ENCODE measurements at places on chromosomes 13 and 19.
A peak's percentile ranks its signal among the peaks of the same experiment; 100 is the strongest.

GRCh38 chr19:30476997-30477396 lies 104.8 kb downstream of the ZNF536 start:
- DNase-seq: no peak

DNA sequence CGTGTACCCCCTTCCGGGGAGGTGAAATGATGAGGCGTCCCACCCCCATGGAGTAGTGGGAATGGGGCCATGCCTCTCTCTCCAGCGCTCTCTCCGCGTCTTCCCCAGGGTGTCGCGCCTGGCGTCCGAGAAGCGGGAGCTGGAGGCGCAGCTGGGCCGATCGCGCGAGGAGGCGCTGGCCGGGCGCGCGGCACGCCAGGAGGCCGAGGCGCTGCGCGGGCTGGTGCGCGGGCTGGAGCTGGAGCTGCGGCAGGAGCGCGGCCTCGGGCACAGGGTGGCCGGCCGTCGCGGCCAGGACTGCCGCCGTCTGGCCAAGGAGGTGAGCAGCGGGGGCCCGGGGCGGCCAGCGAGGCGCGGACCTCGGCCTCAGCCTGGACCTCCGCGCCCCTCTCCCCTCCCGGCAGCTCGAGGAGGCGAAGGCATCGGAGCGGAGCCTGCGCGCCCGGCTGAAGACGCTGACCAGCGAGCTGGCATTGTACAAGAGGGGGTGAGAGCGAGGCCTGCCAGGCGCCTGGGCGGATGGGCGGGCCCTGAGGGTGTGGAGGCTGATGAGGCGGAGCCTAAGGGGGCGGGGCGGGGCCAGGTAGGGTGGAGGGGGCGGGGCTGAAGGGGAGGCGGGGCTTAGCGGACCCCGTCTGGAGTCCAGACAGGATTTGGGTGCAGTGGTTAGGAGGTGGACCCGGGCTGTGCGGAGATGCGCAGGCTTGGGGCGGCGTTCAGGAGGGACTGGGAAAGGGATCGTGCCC lies 7.7 kb downstream of the PGLYRP1 start:
- peak; percentile 18 for DNase-seq

GRCh38 chr13:27607125-27607524 lies 13.2 kb downstream of the LNX2 start:
- DNase-seq: peak; percentile 76

GRCh38 chr13:77222000-77222690 lies 104.7 kb downstream of the MYCBP2 start:
- no peak for DNase-seq

DNA sequence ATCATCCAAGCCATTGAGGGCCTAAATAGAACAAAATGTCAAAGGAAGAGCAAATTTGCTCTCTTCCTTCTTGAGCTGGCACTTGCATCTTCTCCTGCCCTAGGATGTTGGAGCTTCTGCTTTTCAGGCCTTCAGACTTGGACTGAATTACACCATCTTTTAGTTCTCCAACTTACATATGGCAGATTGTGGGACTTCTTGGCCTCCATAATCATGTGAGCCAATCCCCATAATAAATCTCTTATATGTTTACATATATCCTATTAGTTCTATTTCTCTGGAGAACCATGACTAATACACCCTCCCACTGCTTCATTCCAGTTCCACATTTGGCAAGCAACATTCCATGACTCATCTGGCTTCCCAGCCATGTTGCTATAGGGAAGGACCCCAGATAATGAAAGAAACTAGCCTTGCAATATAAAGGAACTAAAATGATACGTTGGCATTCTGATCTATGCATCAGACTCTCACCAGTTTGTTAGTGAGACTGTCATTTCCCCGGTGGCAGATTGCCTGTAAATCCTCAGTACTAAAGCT lies 11.0 kb upstream of the ACOD1 start:
- peak; percentile 93 for DNase-seq

GRCh38 chr19:23241419-23241818 lies 8.8 kb downstream of the ZNF724 start:
- DNase-seq: no peak

GRCh38 chr13:27194895-27195764 lies 23.5 kb upstream of the USP12 start:
- DNase-seq: peak; percentile 81

- no peak for DNase-seq
These were observed 9.4 kb downstream of the NLRP7 start for GRCh38 chr19:54937926-54938325.

- DNase-seq: no peak
These were observed 31.8 kb upstream of the ADGRE5 start for GRCh38 chr19:14349426-14349825.

DNA sequence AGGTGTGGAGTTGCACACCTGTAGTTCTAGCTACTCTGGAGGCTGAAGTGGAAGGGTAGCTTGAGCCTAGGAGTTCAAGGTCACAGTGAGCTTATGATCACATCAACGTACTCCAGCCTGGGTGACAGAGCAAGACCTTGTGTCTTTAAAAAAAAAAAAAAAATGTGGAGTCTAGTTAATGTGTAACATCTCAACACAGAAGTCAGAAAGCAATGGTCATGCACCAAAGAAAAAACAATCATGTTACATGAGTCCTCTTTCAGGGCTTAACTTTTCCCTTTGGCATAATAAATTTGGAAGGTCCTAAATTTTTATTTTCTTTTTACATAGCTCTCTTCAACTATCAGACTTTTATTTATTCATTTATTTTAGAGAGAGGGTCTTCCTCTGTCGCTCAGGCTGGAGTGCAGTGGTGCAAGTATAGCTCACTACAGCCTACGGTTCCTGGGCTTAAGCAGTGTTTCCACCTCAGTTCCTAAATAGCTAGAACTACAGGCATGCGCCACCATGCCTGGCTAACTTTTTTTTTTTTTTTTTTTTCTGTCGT lies 22.3 kb downstream of the SETDB2 start:
- no peak for DNase-seq

DNA sequence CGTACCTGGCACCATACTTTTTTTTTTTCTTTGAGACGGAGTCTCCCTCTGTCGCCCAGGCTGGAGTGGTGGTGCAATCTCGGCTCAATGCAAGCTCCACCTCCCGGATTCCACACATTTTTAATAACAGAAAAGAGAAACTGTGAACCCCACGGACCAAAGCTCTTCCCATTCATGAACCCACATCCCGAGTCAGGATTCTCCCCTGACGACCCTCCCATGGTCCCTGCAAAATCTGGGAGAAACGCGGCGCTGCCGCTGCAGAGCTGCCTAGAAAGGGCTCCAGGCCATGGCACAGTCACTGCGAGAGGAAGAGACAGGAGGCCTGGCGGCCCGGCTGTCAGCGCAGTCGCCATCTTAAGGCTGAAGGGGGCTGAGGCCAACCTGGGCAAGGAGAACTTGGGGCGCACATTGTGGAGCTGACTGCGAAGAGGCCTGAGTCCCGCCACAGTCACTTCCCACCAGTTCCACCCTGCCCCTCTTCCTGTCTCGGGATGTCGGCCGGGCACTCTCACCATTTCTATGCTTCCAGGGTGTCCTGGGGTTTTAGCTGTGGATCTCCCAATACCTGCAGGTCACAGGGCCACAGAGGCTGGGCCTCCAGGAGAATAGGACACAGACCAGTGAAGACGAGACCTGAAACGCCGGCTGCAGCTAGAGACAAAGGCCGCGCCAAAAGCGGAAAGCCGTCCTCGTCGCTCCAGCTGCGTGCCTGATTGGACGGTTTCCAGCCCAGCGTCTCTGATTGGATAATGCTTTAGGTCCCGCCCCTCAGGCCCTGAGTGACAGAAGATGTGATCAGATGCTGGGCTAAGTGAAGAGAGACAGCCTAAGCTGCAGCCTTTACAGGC lies 71.0 kb downstream of the ZNF486 start:
- peak; percentile 85 for DNase-seq

- no peak for DNase-seq
These were observed 122.8 kb upstream of the SOX1 start for GRCh38 chr13:111944171-111944583.

DNA sequence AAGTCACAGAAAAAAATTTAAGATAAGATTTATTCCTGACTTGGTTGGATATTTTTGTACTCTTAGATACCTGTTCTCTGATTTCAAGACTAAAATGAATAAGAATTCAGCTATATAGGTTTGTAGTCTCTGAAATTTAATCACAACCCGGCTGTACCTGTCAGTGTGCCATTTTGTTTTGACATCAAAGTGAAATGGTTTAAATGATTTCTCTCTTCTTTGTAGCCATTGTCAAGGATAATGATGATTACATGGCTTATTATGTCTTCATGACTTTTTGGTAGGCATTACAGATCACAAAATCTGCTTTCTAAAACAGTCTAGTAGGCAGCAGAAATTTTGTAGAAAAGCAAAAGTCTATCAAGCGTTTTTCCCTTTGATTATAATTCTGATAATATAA lies 72.5 kb downstream of the PCDH17 start:
- no peak for DNase-seq

DNA sequence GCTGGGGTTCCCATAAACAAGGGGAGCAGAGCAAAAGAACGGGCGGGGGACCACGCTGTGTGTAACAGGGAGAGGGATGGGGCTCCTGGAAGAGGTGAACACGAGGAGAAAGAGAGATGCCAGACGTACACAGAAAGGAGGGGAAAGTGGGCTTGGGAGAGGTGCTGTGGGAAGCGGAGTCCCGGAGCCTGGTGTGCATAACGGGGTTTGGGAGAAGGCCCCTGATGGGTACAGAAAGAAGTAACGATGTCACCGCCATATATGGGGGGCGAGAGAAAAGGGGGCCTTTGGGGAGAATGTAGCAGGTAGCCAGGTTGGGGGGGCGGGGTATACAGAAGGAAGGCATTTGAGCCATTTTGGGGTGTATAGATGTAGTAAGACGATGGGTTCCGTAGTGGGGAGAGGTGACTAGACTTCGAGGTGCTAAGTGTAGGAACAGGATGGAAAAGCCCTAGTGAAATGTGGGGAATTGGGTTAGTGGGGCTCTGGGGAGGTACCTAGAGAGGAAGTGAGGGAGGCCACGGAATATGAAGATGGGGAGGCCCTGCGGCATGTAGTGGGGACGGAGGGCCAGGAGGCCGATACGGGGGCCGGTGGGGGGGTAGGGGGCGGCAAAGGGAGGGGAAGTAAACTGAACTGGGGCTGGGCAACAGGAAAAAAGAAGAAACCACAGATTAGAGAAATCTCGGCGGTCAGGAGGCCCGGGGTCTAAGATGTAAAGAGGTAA lies 787 bp downstream of the ZNF580 start:
- no peak for DNase-seq

GRCh38 chr13:43546816-43547215 lies 240.0 kb downstream of the ENOX1 start:
- DNase-seq: no peak

DNA sequence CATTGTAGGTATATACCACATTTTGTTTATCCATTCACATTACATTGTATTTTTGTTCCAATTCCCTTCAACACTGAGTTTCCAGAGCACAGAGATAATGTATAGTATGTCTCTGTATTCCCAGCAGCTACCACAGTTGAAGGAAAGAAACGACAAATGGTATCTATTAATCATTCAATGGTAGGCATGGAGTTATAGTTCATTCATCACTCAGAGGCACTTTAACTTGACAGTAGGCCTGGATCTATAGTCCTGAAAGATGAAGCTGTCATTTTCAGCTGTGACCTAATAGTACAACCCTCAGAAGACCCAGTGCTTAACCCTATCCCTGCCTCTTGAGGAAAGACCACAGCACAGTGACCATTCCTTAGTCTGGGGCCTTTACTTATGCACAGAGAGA lies 163.0 kb upstream of the TMTC4 start:
- DNase-seq: no peak

GRCh38 chr13:33277946-33278345 lies 7.6 kb downstream of the STARD13 start:
- peak; percentile 79 for DNase-seq

- no peak for DNase-seq
These were observed 3.4 kb upstream of the HNRNPA1L2 start for GRCh38 chr13:52638666-52639328.

GRCh38 chr13:28001837-28002473 lies 13.5 kb upstream of the URAD start:
- DNase-seq: no peak

GRCh38 chr13:86581706-86582105 lies 782.5 kb upstream of the SLITRK6 start:
- no peak for DNase-seq

GRCh38 chr13:52399708-52400107 lies 6.3 kb downstream of the THSD1 start:
- DNase-seq: no peak

GRCh38 chr13:66618702-66619101 lies 611.4 kb downstream of the PCDH9 start:
- DNase-seq: peak; percentile 42

- DNase-seq: peak; percentile 39
These were observed 100.4 kb upstream of the GJB6 start for GRCh38 chr13:20332361-20333096.

DNA sequence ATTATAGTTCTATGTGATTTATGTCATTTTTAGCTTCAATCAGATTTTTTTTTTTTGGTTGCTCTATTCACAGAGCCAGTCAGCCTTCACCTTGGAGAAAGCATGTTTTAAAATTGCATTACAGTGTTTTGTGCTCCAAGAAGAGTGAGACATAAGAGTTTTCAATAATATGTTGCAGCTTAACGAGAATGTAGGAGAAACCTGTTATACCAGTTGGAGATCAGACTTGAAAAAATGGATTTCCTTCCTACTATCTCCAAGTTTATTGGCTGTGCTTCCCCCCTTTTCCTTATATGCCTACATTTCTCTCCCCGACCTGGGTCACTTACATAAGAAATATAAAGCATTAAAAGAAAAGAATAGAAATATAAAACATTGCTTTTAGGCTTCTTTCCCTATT lies 123.9 kb upstream of the ARGLU1 start:
- no peak for DNase-seq

DNA sequence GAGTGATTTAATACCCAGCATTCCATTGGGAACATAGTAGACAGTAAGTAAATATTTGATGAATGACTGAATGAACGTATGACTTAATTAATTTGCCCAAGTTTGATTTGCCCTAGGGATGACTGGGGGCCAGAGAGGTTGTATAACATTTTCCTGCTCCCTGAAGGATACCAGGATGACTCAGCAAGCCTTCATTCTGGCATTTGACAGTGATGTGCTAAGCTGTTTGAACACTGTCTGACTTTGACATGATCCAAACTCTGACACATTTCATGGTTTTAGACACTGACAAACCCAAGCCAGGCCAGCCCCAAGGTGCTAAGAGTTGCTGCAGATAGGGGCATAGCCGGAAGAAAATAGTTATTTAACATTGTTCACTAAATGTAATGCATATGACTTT lies 53.4 kb upstream of the KLF12 start:
- DNase-seq: no peak
